ENCODE measurements at places on chromosomes 5 and 9. TPM values are rescaled to one million over a fixed set of nuclear protein-coding genes. Genes with fewer than 3 reads are reported as not detected.

DNA sequence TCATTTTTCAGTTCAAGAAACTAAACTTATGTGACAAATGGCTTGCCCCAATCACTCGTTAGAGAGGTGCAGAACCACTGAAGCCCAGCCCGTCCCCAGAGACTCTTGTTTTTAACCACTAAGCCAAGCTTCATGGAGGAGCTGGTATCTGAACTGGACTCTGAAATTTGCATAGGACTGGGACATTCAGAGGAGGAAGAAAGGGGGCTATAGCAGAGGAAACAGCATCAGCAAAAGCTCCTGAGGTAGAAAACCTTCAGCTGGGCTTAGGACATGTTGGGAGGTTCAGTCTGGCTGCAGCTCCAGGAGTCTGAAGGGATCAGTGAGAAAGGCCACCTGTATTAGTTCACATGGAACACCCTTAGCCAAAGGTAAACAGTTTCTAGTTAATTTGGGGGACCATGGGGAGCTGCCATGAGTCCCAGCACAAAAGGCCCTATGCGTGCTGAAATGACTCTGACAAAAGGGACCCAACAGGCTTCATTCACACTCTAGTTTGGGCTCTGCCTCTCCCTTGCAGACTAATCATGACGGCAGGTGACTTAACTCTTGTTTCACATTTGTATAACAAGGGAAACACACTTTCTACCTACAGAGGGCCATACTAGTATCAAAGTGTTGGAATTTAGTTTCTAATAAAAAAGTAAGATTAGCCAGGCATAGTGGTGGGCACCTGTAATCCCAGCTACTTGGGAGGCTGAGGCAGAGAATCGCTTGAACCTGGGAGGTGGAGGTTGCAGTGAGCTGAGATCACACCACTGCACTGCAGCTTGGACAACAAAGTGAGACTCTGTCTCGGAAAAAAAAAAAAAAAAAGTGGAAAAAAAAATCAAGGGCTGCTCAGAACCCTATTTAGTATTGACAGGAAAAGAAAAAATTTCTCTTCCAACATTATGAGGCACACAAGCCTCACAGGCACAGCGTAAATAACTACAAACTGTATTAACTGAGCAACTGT lies 10.2 kb downstream of the FBXO10 start:
- no peaks in the 10 kb centered on the region for H3K4me1 ChIP-seq
- no peak overlapping the region for H3K27ac ChIP-seq
- H3K36me3 ChIP-seq: no peaks in the 10 kb centered on the region

GRCh38 chr5:119840175-119840574 lies 210.8 kb downstream of the FAM170A start:
- no peak for DNase-seq
- no peak overlapping the region for H3K27ac ChIP-seq
- H3K4me3 ChIP-seq: no peak overlapping the region

- H3K27me3 ChIP-seq: no peaks in the 10 kb centered on the region
- no peak overlapping the region for H3K4me3 ChIP-seq
- H3K4me1 ChIP-seq: no peaks in the 10 kb centered on the region
- no peak overlapping the region for H3K27ac ChIP-seq
- DNase-seq: peak; percentile 36
These were observed 21.0 kb upstream of the RAB14 start for GRCh38 chr9:121222524-121223171.

DNA sequence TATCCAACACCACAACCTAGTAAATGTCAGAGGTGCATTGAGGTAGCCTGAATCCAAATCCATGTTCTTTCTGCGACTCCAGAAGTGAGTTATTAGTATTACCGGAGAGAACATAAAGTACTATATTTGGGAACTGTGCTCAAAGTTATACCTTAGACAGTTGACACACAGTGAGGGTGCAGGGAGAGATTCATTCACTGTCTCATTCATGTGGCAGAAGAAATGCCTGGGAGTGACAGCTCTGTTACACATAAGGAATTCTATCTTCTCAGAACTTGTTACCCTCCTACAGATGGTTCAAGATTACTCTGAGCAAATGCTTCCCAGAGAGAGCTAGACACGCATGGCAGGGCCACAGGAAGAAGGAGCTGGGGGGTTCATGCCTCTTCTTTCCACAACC lies 103.0 kb downstream of the ATP10B start:
- H3K27me3 ChIP-seq: no peaks in the 10 kb centered on the region
- no peak for DNase-seq
- H3K27ac ChIP-seq: no peak overlapping the region
- no peak overlapping the region for H3K4me3 ChIP-seq

DNA sequence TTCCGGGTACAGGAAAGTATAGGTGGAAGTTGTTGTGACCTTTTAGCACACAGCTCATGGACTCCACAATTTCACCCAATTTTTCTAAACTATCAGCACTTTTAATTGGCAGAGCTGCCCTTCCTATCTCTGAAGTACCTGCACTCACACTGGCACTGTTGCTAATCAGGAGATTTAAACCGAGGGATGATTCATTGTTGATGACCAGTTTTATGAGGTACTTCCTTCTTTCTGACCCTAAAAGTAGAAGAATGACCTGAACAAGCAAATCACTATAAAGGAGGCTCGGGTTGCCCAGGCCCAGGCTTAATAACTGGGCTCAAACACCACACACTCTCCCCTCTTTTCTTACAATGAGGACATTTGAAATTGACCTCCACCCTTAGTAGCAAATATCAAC lies 105.9 kb downstream of the KCNN2 start:
- no peaks in the 10 kb centered on the region for H3K36me3 ChIP-seq
- no peak overlapping the region for H3K27ac ChIP-seq
- no peaks in the 10 kb centered on the region for H3K27me3 ChIP-seq
- no peaks in the 10 kb centered on the region for H3K4me1 ChIP-seq

DNA sequence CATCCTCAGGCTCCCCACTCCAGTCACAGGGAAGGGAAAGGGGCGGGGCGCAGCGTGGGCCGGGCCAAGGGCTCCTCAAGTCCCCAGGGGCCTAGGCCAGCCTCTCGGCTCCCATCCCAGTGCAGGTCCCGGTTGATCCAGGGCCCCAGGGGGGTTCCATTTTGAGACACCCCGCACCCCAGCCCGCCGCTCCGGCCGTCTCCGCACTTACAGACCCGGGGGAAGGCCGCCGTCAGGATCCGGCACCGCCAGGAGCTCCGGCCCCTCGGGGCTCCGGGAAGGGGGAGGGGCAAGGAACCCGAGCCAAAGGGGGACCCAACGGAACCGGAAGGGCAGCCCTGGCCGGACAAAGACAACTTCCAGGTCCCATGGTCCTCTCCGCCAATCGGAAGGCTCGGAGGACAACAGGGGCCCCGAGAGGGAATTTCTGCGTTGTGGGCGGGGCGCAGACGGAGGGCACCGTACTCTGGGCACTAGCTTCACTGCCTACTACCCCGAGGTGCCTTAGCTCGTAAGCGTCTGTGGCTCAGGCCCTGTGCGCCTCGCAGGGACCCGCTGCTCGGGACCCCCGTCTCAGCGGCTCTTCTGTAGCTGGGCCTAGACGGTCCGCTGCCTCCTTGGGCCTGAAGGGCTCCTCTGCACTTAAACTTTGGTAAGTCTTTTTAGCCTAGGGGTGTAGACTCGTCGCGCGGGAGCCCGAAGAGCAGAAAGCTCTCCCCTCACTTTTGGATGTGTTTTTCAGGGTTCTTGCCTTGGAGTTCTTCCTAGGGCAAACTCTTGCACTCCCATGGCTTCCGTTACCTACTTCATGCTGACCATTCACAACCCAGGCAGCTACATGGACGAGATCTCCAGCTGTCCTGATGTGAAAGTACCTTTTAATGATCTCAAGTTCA lies at the start of gene ZBTB26:
TSS of gene ZBTB26 (minus strand) at position 287 of the 896 bp plus-strand sequence. CDS start 11,578 bp downstream, outside the sequence.
- H3K27ac ChIP-seq: peak within 1 kb of the TSS; percentile 94
- peak; percentile 88 for DNase-seq

- no peak overlapping the region for H3K4me3 ChIP-seq
- no peaks in the 10 kb centered on the region for H3K36me3 ChIP-seq
- DNase-seq: no peak
- H3K27me3 ChIP-seq: peaks cover 49% of the 10 kb centered on the region
- no peak overlapping the region for H3K27ac ChIP-seq
These were observed 10.6 kb upstream of the PPP1R26 start for GRCh38 chr9:135468854-135469521.

- no peak for DNase-seq
- H3K4me1 ChIP-seq: no peaks in the 10 kb centered on the region
- H3K36me3 ChIP-seq: no peaks in the 10 kb centered on the region
- H3K27me3 ChIP-seq: no peaks in the 10 kb centered on the region
These were observed 343.2 kb downstream of the TRIM32 start for GRCh38 chr9:117030254-117030768.

DNA sequence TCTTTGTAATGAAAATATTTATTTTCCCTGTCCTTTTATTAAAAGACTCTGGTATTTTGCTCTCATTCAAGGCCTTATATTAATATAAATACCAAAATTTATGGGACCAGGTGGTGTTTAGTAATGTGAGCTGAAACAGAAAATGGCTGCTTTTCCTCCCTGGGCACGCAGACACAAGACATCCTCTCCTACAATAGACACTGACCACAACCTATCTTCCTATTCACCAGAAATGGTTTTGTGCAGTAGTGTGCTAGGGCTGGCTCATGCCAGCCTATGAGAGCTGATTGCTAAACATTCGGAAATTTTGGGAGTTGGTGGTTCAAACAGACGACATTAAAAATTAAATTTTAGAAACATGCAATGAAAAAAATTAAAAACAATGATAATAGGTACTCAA lies 338.2 kb downstream of the BNC2 start:
- no peak overlapping the region for H3K27ac ChIP-seq
- no peaks in the 10 kb centered on the region for H3K4me1 ChIP-seq
- no peak overlapping the region for H3K4me3 ChIP-seq

GRCh38 chr9:98326459-98327248 lies 71.2 kb upstream of the TBC1D2 start:
- H3K27me3 ChIP-seq: no peaks in the 10 kb centered on the region
- no peak for DNase-seq
- no peak overlapping the region for H3K4me3 ChIP-seq

- no peaks in the 10 kb centered on the region for H3K27me3 ChIP-seq
- H3K4me1 ChIP-seq: no peaks in the 10 kb centered on the region
- no peak overlapping the region for H3K4me3 ChIP-seq
- no peak for DNase-seq
- no peak overlapping the region for H3K27ac ChIP-seq
- no peaks in the 10 kb centered on the region for H3K36me3 ChIP-seq
These were observed 180.2 kb downstream of the FBXL17 start for GRCh38 chr5:108201721-108202120.

DNA sequence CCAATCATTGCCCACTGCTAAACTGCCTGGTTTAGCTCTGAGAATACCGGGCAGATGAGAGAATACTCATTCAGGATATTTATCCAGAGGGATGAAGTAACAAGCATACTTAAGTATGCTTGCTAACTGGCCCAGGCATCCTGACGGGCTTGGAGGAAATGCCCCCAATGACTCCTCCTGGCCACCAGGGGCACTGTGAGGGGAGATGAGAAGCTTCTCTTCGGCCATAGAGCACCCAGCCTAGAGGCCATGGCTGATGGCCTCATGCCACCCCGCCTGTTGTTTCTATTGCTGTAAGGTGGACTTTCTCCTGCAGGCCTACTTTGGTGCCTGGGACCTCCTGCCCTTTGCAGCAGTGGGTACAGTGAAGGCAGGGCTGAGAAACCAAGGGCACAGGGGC lies 134.5 kb upstream of the FSTL4 start:
- peaks cover 22% of the 10 kb centered on the region for H3K27me3 ChIP-seq
- H3K27ac ChIP-seq: no peak overlapping the region
- no peaks in the 10 kb centered on the region for H3K36me3 ChIP-seq

DNA sequence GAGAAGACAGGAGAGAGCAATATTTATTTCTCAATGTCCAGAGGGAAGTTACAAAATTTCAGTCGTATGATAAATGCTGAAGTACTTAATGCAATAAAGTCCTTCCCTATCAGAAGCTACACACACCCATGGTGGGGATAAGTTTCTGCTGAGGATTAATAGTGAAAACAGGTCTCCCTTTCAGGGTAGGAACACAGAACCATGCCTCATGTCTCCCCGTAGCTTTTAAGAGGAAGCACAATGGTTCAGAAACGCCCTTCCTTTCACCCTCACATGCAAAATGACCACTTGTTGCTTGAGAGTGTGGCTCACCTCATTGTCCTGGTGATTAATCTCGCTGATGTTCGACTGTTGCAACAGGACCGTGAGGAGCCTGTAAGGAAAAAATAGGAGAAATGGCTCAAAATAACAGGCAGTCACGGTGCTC lies 73.6 kb downstream of the ANKRD55 start:
- H3K4me1 ChIP-seq: peaks cover 56% of the 10 kb centered on the region
- no peak overlapping the region for H3K4me3 ChIP-seq
- peak overlapping the region; percentile 5 for H3K27ac ChIP-seq
- no peaks in the 10 kb centered on the region for H3K27me3 ChIP-seq

DNA sequence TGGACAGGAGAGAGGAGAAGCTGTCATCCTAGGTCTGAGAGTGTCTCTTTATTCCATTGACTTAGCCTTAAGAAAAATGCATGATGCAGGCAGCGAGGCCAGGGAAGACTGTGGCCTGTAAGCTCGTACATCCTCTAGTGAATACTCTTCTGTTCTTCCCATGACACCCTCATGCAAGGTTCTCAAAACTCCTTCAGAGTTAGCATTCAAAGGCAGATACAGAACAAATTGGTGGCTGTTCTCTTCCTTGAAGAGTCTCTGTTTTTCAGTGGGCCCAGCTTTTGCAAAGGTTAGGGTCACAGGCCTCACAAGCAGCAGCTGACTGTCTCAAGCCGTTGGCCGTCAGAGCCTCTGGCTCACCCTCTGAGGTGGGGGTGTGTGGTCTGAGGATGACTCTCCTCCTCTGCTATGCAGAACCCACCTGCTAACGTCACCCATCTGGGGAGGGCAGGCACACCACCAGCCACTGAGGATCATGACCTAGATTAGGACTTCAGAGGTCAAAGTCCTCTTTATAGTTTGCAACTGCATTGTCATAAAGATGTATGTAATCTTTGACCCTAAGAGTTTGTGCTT lies 15.1 kb downstream of the ADCY2 start:
- DNase-seq: no peak
- no peaks in the 10 kb centered on the region for H3K27me3 ChIP-seq
- H3K27ac ChIP-seq: no peak overlapping the region
- no peaks in the 10 kb centered on the region for H3K4me1 ChIP-seq
- no peaks in the 10 kb centered on the region for H3K36me3 ChIP-seq

DNA sequence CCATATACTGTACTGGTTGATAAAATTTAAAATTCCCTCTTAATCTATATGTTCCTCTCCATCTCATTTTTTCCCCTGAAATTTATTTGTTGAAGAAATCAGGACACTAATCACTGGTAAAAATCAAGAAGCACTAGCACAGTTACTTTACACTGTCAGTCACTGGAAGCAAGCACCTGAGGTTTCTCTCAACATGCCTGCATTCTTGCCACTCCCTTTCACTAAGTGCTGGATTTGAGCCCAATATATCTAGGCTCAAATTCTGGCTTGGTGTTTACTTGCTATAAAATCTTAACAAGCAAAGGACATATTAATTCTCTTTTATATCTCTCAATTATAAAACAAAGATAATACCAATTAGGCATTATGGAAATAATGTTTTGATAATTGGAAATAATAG lies 58.6 kb downstream of the DIAPH1 start:
- H3K4me1 ChIP-seq: peaks cover 5% of the 10 kb centered on the region
- no peaks in the 10 kb centered on the region for H3K27me3 ChIP-seq
- H3K4me3 ChIP-seq: no peak overlapping the region
- H3K27ac ChIP-seq: no peak overlapping the region
- DNase-seq: no peak

- H3K36me3 ChIP-seq: no peaks in the 10 kb centered on the region
- H3K4me1 ChIP-seq: no peaks in the 10 kb centered on the region
- H3K4me3 ChIP-seq: no peak overlapping the region
- H3K27ac ChIP-seq: no peak overlapping the region
- DNase-seq: no peak
These were observed 398.3 kb upstream of the EDIL3 start for GRCh38 chr5:84783003-84783402.

ADGRV1 gene
- 1.2 TPM for total RNA-seq

IL31RA gene
- total RNA-seq: not detected

CD74 gene
- 512 TPM for total RNA-seq

TAF1L gene
- total RNA-seq: not detected

LCN6 gene
- not detected for total RNA-seq

GHR gene
- not detected for total RNA-seq
